ENCODE measurements at places on chromosomes 11 and 22.
A peak's percentile ranks its signal among the peaks of the same experiment; 100 is the strongest.

DNA sequence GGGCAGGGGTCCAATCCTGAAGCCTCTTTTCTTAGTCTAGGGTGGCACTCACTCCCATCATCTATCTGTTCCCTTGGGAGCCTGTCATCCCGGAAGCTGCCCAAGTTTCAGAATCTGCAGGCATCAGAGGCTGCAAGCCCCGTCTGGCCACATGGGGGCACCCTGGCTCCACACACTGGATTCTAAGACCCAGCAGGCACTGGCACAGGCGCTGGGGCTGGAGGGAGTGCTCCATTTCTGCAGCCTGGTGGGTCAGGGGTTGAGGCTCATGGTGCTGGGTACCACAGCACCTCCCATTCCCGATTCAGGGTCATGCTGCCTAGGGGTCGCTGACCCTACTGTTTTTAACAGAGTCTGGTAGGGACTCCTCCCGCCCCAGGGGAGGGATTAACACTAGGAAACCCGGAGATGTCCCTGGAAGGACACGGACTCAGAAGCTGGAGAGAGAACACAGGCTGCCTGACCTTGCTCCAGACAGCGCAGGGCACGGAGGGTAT, 243.9 kb upstream of the SYN3 start:
- DNase-seq = peak; percentile 8

DNA sequence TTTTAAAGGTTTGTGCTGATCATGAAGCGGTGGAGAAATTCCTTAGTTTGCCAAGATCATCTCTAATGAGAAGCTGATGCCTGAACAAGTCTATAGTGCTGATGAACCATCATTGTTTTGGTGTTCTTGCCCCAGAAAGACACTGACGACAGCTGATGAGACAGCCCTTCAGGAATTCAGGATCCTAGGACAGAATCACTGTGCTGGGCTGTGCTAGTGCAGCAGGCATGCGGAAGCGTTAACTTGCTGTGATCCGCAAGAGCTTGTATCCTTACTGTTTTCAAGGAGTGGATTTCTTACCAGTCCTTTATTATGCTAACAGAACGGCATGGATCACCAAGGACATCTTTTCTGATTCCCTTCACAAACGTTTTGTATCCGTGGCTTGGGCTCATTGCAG, 104.1 kb downstream of the TBC1D22A start:
- DNase-seq = no peak

DNA sequence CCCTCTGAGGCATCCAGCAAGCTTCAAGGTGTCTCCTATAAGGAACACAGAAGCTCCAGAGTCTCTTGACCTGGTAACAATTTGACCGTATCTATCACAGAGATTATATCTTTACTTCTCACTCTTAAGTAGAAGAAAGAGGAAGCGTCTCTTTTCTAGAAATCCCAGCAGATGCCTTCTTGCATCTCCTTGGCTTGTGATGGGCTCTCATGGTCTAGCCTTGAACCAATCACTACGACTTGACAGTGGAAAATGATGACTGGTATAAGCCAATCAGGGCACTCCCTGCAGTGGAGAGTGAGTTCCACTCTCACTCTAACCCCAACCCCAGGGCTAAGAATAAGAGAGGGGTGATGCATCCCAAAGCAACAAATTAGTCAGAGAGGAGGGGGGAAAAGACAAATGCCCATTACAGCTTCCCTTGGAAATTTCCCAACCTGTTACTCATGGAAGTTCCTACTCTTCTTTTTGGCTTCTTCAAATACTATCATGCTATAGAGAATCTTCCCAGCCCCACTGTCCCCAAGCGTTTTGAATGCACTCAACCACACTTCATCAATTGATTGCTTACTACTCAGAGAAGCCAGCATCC, 293.5 kb downstream of the MN1 start:
- DNase-seq = no peak

GRCh38 chr11:60710482-60710881, 11.1 kb downstream of the MS4A8 start:
- DNase-seq = no peak

DNA sequence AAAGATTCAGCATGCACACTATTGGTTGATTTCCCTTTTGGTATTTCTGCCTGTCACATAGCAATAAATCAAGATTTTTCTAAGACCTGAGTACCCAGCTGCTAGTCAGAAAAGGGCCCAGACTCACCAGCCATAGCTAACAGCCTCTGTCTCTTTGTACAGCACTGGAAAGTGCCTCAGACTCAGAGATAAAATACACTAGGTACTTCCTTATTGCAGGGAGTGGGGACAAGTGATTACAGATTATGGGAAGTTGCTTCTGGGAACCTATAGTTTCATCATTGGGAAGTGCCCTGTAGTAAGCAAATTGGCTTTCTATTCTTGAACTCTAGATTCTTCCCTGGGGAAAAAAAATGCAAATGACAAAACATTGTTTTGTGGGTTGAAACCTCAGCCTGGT, at the start of gene CASP5:
TSS of gene CASP5 (minus strand) at position 166 of the 400 bp plus-strand sequence. CDS start at position 134, 32 bp downstream.
- no peak for DNase-seq

- DNase-seq = peak; percentile 59
These were observed 7.3 kb upstream of the SYT7 start for GRCh38 chr11:61587951-61588727.

- DNase-seq = no peak
These were observed 16.1 kb downstream of the POU2AF1 start for GRCh38 chr11:111362887-111363411.

- DNase-seq = no peak
These were observed 18.8 kb downstream of the GRAMD1B start for GRCh38 chr11:123448823-123449222.

DNA sequence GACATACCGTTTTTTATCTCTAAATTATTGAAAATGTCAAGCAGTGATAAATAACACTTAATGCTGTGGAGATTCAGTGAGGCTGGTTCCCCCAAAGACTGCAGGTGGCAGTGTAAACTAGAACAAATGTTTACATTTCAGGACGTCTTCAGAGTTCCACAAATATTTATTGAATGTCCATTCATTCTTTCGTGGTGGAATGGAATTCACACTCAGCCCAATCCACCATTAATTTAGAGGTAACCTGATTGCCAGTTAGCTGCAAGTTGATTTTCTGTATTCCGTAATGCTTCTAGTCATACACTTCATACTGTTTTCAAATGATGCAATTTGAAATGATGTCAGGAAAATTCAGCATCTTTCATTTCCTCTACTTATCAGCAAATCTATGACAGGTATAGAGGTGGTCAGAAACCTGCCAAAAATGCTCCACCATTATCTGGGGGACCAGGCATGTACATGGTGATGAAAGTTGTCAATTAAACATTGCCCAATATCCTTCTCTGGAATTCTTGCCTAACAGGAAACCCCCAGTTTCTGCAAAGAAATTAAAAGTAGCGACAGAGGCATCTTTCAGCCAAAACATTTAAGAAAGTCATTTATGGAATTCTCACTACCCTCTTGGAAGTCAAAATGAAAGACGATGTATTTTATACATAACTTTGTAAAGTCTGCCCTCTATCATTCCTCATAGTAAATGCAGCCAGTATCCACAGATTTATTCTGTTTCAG, 94.3 kb upstream of the BMAL1 start:
- DNase-seq = no peak

DNA sequence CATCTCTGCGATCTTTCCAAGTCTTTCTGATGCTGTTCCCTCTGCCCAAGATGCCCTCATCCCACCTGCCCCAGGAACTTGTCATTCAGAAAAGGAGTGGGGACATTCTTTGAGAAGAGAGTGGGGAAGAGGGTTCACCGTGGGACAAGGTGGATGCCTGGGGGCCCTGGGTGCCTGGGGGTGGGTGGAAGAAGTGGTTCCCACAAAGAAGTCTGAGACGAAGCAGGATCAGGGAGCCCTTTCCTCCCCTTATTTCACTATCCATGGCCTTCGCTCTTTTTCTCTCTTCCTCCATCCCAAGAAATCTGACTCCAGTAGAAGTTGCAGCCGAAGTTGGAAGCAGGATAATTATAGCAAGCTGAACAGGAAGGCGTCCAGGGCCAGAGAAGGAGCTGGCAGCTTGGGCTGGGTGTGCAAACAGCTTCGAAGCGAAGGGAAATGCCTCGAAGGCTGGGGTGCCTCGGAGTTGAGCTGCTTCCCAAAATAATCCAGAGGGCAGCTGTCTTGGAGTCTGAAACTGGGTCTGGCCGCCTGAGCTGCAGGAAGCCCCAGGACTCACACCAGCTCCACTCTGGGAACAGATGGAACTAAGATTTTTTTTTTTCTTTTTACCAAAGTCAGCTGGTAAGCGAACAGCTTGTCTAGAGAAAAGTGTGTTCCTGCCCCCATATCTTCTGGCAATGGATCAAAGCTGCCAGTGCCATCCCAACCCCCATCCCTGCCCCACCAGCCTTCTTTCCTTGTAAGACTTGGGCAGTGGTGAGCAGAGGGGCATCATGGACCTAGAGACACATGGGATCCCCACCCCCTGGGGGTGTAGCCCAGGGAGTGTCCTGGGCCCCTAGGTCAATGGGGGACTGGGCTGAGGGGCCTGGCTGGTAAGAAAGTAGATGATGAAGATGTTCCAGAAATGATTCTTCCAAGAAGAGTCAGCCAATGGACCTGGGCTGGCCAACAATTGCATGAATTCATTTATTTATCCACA, 31.5 kb downstream of the PARVG start:
- DNase-seq = no peak

GRCh38 chr11:58832056-58832645, 12.4 kb downstream of the GLYATL2 start:
- no peak for DNase-seq

DNA sequence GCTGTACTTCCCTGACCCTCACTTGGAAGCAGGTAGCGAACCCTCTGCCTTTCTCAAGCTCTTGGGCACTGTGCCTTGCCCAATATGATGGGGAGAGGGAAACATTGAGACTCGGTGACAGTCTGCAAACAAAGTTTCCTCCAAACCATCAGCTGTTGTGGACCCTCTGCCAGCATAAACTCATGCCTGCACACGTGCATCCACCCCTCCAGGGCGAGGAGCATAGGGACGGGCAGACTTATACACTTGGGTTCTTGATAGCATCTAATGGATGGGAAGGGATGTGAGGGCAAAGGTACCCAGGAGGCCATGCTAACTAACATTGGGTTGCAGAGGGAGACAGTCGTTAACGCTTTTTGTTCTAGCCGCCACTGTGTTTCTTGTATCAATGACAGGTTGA, 8.2 kb upstream of the MAPK8IP1 start:
- DNase-seq = no peak

- no peak for DNase-seq
These were observed 7.8 kb downstream of the OR8B12 start for GRCh38 chr11:124535552-124536232.

- no peak for DNase-seq
These were observed 68.7 kb upstream of the NECTIN1 start for GRCh38 chr11:119797736-119798135.

DNA sequence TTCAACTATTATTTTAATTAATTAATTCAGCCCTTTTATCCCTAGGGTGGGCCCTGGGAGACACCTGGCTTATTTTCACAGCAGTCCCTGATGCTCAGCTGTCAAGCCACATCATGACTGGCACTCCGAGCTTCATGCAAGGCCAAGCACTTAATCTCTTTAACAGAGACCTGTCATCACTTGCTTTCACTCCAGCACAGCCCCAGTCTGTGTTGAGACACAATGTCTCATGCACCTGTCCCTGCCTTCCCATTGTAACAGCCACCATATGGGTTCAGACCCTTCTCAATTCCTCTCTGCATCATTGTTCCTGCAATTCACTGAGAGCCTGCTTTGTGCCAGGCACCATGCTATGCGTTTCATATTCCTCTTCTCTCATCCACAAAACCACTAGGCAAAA, 222.2 kb upstream of the TENM4 start:
- DNase-seq = no peak

GRCh38 chr11:95156916-95157541, 67.4 kb downstream of the ENDOD1 start:
- no peak for DNase-seq

DNA sequence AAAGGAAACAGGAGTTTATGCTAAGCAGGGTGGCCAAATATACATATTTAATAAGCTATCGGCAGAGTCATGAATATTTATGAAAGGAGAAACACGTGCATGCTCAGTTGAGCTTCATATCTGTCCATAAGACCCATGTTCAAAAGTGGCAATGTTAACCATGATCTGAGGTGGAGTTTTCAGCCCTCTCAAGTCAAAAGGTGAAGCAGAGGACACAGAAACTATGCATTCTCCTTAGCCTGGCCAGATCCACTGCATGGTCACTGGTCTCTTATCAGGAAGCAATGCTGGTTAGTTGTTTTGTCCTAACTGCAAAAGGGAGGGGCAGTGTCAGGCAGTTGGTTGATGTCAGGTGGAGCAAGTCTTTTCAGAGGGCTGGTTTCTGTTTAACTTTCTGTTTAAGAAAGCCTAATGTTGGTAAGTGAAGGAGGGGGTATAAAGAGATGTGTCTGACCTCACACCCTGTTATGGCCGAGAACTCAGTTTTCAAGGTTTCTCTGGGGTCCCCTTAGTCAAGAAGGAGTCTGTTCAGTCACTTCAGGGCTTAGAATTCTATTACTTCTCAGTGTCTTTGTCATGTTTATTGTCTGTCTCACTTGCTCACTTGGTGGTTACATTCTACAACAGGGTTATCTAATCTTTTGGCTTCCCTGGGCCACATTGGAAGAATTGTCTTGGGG, 5.5 kb upstream of the SELENOH start:
- DNase-seq = no peak

- DNase-seq = no peak
These were observed 689 bp upstream of the SART1 start for GRCh38 chr11:65960824-65961266.

- no peak for DNase-seq
These were observed 34.6 kb upstream of the GNAZ start for GRCh38 chr22:23035557-23036277.

DNA sequence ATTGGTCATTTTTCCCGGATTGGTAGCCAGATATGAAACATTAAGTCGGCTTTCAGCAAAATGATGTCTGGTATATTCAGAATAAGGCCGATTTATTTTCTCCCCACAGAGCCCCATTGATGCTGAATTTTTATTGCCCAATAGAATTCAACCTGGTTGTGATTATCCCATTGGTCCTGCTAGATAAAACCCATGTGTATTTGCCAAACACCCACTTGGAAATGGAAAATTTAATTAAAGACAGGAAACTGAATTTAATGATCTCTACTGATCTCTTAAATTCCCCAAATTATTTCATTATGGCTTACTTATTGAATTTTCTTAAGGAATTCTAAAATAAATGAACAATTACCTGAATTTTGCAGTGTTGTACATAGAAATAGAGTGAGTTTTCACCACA, 609.8 kb downstream of the NTM start:
- no peak for DNase-seq
